ENCODE measurements at places on chromosomes 1 and 21.
A peak's percentile ranks its signal among the peaks of the same experiment; 100 is the strongest.

- no peak for DNase-seq
These were observed 370.3 kb upstream of the ADGRL2 start for GRCh38 chr1:81430236-81430938.

- DNase-seq, result peak; percentile 86
These were observed 3.8 kb upstream of the CA6 start for GRCh38 chr1:8941906-8942305.

DNA sequence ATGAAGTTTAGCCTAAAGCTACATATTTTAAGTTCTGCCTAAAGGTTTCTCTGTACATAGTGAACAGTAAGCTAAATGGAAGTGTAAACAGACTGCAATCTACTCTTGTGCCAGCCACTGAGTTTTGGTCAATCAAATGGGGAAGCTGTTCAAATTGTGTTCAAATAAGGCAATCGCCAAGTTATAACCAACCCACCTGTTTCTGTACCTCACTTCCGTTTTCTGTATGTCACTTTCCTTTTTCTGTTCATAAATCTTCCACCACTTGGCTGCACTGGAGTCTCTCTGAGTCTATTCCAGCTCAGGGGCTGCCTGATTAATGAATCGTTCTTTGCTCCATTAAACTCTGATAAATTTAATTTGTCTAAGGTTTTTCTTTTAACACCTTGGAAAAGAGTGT, 10.8 kb upstream of the THEM4 start:
- DNase-seq, result no peak

- no peak for DNase-seq
These were observed 347.2 kb upstream of the ADAMTS5 start for GRCh38 chr21:27314131-27314530.

DNA sequence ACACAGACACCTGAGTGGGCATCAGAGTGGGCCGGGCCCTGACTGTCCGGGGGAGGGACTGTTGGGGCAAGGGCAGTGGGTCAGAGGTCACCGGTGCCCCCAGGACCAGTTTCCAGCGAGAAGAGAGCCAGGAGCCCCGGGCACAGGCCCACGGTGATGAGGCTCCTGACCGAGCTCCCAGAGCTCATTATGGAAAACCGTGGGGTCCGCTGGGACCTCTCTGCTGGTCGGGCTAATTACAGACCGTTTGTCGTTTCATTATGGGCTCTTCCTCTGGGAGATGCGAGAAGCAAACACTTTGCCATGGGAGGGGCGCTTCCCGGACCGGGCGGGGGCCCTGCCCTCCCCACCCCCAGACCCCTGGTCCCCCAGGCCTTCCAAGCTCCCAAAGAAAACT, 12.0 kb upstream of the TTLL10 start:
- DNase-seq, result no peak

DNA sequence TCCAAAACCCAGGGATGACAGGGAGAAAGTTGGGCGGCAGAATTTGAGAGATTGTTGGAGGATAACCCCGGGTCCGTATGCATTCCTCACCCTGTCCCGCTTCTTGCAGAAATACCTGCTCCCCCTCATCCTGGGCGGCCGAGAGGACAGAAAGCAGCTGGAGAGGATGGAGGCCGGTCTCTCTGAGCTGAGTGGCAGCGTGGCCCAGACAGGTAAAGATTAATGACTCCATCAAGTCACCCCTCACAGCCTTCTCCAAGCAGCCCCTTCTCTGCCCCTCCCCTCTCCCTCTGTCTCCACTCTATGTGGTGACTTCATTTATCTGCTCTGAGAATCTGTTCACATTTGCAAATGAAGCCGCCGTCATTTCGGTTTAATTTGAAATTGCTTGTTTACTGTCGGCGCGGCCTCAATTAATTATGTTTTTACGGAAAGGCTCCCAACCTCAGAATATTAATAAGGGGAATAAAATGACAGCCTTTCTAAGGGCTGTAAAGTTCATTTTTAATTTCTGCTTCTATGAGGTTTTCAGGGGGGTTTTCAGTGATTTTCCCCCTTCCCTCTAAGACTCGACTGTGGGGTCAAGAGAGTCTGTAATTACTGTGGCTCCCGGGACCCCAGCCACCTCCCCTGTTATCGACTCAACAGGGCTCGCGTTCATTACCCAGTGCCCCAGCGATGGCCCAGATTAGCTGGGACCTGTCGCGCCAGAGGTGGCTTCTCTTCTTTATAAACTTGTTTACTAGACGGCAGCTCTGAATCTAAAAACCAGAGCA, 148.3 kb downstream of the PEX14 start:
- DNase-seq, result no peak

Data from epithelial cell of esophagus (primary cell).